Central memory CD4-positive, alpha-beta T cell (primary cell): ENCODE measurements at places on chromosomes 2 and 18.
A peak's percentile ranks its signal among the peaks of the same experiment; 100 is the strongest.

DNA sequence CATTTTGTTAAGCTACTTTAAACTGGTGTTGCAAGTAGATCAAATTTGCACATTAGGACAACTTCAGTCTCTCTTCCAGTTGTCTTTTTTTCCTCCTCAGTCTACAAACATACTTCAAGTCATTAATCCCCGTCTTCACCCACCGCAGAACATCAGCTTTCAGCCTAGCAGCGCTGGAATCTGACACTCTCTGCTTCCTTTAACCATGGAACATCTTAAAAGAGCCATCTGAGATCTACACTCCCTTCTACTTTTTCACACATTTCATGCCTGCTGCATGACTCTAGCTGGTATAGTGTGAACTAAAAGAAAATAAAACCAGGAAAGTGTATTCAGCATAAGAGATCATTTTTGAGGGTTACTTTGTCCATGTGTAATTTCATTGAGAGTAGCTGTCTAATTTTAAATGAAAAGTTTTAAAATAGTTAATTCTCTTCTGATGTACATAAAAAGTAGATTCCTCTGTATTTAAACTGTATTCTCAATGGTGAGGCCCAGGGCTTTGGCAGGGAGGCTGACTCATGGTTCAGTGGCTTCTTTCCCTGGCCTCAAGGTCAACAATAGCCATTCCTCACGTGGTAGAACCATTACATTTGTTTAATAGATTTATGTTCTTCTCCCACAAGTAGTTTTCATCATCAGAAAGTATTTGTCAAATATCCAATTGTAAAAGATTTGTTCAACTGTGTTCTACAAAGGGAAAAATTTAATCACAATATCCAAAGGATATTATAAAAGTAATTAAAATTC is 16.5 kb downstream of the SGPP2 start:
- DNase-seq, result no peak

DNA sequence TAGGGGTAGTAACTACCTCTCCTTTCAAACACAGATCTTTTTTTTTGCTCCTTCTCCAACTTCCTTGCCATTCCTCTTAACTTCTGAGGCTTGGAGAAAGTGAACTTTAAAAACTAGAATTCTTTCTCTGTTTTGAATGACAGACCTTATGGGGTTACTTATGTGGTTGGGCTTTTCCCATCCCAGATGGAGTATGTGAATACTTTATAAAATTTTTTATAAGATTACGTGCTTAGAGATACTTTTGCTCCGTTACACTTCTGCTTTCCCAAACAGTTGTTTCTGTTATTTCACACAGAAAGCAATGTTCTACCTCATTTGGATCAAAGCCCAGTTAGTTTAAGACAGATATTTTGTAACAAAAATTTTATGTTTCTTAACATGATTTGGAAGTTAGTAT is 20.2 kb downstream of the GREB1L start:
- DNase-seq, result no peak

- DNase-seq, result no peak
Measured at GRCh38 chr2:25806941-25807340, 71.3 kb downstream of the ASXL2 start.

GRCh38 chr2:112918256-112918655 is 7.3 kb downstream of the IL37 start:
- DNase-seq, result no peak

DNA sequence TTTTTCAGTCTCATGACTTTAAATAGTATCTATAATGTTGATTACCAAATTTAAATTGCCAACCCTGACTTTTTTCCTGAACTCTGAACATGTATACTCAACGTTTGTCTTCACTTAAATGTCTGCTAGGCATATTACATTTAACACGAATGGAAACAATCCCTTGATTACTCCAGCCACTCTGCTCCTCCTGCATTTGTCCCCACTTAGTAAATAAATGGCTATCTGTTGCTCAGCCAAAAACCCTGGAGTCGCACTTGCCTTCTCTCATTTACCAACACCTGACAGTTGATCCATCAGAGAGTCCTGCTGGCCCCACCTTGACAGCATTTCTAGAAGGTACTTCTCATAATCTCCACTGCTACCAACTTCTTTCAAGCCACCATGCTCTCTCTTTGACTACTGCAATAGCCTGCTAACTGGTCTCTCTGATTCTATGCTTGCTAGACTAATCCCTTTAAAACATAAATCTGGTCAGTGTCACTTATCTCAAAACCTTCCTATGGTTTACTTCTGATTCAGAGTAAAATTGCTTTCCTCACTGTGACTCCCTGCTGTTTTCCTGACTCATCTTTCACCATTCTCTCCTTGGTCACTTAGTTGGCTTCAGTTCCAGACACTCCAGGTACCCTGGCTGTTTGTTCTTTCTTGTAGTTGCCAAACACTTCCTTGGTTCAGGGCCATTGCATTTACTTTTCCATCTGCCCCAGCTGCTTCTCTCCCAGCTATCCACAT is 31.9 kb downstream of the SPAG16 start:
- DNase-seq, result no peak

- DNase-seq, result no peak
Measured at GRCh38 chr2:237289139-237289538, 124.8 kb downstream of the COL6A3 start.

DNA sequence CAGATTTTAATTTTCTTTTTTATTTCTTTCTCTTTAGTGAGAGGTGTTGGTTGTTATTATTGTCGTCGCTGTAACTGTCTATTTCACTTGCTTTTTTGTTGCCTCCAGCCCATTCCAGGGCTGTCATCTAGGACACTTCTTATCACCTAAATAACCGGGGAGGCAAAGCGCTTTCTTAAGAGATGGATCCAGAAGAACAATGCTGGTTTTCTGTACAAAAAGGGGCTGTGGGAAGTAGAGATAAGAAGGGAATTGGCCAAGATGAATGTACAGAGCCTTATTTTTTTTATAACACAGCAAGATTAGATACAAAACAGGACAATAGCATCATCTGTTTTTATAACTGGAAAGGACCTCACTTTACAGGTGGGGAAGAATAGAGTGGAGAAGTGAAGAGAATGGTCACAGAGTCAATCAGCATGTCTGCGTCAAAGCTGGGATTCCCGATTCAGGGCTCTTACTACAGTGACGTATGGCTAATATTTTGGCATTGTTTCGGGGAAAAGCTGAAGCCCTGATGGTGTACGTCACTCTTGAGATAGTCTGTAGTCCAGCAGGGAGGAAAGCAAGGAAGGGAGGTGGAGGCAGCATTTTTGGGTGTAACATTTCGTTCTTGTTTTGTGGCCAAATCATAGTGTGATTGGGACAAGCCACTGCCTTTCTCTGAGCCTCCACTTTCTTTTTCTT is 23.2 kb downstream of the IL1B start:
- no peak for DNase-seq

GRCh38 chr2:213152065-213152794 is 818 bp upstream of the IKZF2 start:
- peak; percentile 8 for DNase-seq

GRCh38 chr2:128308284-128308731 is 10.4 kb downstream of the HS6ST1 start:
- no peak for DNase-seq
